ENCODE measurements at places on chromosomes 6 and 20.

GRCh38 chr6:37987018-37987417 lies 167.5 kb downstream of the ZFAND3 start:
- DNase-seq: no peak

DNA sequence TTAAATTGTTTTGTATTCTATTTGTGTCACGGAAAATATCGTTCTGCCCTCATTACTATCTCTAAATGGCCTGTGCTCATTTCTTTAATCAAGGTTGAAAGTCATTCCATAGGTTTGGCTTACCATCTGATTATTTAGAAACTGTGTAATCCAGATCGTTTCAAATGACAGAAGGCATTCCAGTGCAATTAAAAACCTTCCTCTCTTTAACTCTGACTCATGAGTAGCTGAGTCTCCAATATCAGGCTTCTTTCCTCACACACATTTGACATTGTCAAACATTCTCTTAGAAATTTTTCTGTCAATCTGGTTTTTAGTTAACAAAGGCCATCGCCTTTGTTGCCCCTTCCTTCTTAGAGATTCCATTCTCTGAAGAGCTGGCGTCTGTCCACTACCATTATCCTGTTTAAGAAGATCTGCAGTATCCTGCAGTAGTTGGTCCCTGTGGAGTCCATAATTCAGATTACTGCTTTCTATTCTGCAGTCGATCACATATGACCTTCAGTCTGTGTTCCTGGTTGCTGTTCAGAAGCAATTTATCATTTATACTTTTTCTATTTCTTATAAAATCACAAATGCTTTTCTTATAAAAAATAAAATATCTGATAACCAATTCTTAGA lies 3.9 kb upstream of the TRDN start:
- DNase-seq: no peak

DNA sequence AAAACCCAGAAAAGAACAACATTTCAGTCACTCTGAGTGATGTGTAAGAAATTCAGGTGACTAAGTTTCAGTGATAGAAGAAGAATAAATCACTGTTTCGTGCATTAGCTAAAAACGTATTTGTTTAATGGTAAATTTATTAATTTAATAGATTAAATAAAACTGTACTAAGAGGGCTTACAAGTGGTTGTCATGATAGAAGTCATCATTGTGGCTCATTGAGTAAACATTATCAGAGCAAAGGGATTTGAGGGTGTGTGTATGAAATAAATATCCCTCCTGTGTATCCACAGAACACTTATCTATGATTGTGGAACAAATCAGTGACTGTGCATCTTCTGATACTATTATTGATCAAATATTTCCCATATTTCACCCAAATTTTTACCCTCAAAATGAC lies 40.1 kb downstream of the THEMIS start:
- no peak for DNase-seq

DNA sequence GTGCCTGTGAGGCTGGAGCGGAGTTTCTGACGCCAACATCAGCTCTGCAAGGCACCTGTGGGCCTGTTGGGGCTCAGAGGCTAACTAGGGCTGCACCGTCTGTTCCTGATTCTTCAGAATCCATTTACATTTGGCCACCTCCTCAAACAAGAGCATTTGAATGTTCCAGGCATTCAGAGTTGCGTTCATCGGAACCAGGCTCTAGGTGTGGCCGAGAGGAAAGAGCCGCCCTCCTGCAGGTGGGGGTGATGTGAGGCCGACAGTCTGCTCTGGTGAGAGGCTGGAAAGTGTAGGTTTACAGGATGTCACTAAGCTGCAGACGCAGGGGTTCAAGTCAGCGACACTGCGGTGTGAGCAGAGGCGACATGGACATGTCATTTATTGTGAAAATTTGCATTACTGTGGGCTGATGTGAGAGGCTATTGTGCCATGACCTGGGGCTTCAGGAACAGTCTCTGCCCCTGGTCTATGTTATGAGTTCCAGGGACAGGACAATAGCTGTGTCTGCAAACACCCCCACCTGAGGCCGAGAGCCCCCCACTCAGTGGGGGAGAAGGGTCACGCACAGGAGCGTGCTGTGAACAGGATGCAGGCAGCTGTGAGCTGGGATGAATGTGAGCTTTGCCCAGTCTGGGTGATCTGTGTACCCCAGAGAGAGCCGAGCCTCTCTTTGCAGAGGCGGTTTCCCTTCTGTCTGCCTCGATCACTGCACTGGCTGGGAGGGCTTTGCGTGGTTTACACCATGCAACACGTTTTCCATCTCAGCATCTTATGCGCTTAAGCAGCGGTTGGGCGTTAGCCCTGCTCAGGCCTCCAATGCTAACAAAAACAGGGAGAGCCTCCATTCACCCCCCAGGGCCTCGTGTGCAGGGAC lies 21.1 kb downstream of the SLCO4A1 start:
- DNase-seq: no peak

DNA sequence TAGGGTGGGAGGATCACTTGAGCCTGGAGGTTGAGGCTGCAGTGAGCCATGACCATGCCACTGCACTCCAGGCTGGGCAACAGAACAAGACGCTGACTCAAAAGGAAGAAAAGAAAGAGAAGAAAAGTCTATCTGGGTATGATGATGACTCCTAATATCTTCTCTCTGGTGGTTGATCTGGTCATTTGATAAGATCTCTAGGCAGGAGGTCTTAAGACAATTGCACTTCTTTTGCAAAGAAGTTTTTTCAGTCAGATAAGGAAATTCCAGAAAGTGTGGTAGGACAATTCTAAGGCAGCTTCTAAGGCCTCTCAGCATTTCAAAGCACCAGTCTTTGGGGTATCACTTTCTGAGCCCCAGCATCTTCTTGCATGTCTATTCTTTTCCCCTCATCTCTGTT lies 7.7 kb upstream of the AIF1 start:
- DNase-seq: no peak

- peak; percentile 82 for DNase-seq
These were observed 56.0 kb upstream of the DDR1 start for GRCh38 chr6:30828027-30828962.

DNA sequence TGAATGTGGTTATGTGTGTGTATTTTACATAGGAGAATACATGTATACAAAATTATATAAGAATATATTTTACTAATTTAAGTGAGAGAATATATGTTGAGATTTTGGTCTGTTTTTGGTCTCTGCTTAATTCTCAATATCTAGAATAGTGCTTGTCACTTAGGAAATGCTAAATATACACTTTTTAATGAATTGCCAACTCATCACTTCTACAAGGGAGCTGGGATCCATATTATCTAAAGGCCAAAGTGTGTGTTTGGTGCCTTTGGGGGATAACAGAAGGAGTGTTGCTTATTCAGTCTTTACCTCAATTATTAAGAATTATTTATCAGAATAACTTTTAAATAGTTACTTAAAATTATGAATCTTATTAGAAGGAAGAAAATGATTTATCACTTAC lies 1304.8 kb downstream of the HACE1 start:
- no peak for DNase-seq

GRCh38 chr6:95802978-95803377 lies 212.8 kb upstream of the FUT9 start:
- DNase-seq: no peak

GRCh38 chr6:34248198-34248726 lies 544 bp downstream of the SMIM29 start:
- no peak for DNase-seq

DNA sequence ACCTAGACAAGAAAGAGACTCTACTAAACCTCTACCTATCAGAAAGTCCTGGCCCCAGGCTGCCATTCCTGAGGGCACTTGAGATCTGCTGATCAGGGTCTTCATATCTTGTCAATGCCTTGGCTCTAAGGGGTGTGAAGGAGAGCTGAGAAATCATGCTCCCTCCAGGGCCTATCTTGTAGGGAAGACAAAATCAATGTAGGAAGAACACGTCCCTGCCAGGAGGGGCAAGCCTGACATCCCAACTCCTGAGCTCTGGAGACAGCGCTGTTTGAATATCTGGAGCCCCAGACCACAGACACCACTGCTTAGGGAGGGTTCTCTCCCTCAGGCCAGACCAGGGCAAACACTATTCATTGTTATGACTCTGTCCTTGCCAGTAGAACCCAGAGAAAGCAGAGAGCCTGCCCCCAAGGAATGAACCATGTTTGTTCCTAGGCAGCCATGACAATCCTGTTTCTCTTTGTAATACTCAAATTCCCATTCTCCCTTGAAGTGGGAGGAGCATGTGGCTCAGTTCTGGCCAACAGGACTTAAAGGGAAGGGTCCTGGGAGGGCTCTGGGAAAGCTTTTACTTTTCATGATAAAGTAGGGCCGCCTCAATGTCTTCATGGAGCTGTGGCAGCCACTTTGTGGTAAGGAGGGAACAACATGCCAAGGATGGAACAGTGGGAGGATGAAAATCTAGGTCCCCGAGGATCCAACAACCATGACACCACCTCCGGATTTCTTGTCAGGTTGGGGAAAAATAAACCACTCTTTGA lies 1.8 kb upstream of the FASTKD5 start:
- DNase-seq: no peak

DNA sequence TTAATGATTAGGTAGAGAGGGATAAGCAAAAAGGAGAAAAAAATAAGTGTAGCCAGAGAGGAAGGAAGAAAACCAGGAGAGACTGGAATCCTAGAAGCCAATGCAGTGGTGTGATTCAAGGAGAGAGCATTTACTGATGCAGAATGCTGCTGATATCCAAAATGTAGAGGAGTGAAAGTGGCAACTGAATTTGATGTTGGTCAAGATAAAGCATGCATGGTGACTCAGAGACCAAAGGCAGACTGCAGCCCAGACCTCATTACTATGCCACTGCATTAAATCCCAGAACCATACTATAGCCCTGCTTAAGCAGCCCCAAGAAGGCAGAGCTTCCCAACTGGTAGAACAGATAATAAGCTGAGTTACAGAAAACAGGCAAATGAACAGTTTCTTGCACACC lies 15.8 kb downstream of the KLHL32 start:
- no peak for DNase-seq

DNA sequence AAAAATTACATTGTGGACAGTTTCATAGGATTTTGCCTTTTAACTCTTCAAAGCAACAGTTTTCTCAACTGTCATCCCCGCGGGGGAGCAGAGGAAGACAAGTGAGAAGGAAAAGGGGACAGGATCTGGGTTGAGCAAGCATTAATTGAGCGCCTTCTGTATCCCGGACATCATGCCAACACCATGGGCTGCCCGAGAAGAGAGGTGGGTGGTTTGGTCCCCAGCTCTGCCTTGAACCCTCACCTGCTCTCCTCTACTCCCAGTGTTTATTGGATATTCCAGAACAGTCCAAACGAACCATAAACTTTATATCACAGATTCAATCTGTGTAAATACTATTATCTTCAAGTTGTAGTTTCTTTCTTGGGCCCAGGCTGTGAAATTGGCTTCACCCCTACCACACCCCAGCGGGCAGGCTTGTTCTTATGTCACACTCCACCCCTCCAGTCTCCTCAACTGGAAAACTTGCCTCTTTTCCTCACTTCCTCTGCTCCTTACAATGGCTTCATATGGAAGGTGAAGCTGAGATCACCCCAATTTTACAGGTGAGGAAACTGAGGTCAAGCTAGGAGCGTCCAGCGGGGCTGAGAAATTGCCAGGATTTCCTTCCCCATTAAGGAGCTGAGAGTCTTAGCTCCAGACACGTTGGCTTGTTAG lies 6.0 kb downstream of the PCK1 start:
- DNase-seq: no peak

All from activated T-cell treated with anti-CD3 and anti-CD28 coated beads for 48 hours (primary cell).